Hindlimb muscle (tissue), 1 donor: ENCODE measurements at places on chromosomes 7 and 10.
A peak's percentile ranks its signal among the peaks of the same experiment; 100 is the strongest.

DNA sequence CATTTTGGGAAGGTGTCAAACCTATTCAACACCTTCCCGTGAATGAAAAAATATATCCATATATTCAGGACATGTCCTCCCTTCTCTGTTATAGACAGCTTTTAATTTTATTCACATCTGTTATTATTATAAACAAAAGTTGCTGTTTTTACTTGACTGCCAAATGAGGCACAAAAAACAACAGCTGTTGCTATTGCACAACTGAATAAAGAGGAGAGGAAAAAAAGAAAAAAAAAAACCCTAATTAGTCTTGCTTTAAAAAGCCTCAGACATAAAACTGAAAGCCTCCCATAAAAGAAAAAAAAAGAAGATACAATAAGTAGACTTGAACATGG, 153.4 kb downstream of the BMPER start:
- no peak for DNase-seq

DNA sequence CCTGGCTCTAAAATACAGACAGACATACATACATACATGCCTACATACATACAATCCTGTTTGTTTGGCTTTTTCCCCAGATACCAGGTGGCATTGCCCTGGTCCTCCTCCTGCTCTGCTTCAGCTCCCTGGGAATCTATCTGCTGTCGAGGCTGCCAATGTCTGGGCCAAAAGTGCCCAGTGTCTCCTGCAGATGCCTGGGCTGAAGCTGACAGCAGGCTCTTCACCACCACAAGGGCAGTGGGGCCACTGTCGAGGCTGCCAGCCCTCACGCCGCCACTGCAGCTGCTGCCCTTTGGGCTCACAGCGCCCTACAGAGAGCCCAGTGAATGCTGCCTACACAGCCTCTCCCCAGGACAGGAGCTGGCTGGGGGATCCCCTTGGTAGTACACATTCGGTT, 18.0 kb upstream of the STN1 start:
- no peak for DNase-seq

DNA sequence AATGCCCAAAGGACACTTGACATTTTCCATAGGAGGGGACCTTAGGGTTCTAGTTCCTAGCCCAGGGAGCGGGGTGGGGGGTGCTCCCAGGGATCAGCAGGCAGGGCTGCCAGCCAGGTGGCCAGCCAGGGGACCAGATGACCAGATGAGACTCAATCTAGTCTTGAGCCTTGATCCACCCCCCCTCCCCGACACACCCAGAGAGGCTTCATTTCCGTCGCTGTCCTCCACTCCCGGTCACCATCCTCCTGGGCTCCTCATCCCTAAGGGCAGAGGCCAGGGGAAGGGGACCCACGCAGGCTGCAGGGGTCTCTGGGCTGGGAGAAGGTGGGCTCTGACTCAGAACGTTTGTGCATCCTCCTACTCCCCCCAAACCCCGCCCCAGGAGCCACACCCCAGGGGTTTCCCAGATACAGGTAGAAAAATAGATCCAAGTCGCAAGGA, 1.0 kb downstream of the STX1A start:
- DNase-seq, result no peak

GRCh38 chr7:16891338-16891737, 9.6 kb upstream of the AGR3 start:
- DNase-seq, result peak; percentile 29

DNA sequence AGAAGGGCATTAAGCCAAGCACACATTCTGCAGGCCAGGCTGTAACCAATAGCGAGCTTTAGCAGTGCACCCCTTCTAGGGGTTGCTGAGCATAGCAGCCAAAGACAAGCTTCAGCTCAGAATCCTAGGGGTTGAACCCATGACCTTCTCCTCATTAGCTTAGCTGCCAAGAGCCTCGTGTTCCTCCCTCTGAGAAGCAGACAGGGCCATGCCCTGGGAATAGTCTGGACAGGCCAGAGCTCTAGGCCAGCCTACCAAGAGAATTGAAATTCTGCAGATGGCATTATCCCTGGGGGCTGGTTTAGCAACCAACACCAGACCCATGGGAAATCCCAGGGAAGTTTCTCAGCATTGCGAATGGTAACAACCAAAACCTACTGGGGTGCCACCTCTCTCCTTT, 77.2 kb downstream of the PLXNA4 start:
- no peak for DNase-seq

- DNase-seq, result no peak
These were observed 142.9 kb downstream of the ANKRD30A start for GRCh38 chr10:37268266-37268665.

DNA sequence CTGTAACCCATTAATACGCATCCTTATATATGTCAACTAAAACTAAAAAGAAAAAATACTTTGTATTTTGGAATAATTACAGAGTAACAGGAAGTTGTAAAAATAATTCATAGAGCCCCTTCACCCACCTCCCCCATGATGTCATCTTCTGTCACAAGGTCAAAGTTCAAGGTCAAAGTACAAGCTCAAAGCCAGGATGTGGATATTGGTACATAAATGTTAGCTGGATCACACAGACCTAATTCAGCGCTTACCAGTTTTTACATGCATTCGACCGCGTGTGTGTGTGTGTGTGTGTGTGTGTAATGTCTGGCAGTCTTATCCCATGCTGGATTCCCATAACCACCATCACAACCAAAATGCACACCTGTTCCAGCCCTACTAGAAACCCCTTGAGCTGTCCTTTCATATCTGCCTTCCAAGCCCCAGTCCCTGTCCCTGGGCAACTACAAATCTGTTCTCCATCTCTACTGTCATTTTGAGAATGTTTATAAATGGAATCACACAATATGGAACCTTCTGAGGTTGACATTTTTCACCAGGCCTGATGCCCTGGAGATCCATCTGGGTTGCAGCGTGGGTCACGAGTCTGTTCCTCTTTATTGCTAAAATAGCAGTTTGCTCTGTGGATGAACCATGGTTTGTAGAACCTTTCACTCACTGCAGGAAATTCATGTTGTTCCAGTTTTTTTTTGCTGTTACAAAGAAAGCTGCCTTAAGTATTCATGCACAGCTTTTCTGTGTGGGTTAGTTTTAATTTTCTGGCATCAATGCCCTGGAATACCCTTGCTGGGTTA, 153.6 kb upstream of the PITRM1 start:
- DNase-seq, result no peak
